Erythroblast (primary cell): ENCODE measurements at places on chromosomes 12 and 14.

GRCh38 chr14:39456702-39457250, 24.5 kb upstream of the FBXO33 start:
- no peak for DNase-seq

DNA sequence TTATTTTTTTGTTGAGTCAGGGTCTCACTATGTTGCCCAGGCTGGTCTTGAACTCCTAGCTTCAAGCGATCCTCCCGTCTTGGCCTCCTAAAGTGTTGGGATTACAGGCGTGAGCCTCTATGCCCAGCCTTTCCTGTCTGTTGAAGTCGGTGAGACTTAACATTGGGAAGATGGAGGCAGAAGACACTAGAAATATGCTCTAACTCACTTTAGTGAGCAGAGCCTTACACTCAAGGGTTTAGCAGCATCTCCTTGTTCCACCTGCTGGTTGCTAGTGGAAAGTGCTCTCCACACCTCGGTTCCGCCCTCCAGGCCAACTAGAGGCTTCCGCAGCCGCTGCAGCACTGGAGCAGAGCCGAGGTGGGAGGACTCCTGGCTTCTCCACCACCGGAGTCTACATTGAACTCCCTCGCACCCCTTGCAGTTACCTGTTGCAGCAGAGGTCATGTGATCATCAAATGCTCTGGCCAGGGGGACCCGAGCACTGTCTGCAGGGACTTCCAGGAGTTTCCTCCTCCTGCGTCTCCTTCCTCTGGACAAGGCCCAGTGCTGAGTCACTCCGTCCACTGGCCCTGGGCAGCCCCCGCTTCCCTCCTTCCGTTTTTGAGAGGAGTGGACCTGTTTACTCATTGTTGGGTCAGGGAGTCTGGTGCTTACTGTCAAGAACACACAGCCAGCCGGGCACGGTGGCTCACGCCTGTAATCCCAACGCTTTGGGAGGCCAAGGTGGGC, 9.4 kb upstream of the HVCN1 start:
- peak; percentile 73 for DNase-seq

DNA sequence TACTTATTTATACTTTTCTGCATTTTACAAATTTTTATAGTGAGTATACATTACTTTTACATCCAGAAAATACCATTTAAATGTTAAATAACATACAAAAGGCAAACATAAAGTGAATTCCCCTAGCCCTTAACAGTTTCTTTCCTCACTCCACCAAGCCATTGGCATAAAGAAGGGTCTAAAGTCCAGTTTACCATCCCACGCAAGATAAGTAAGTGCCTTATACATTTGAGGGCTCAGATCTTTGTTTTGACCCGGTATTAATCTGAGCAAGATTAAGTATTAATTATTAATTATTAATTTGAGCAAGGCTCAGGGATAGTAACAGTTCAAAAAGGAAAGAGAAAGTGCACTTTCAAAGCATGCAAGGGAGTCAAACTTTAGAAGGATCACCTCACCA, 182.9 kb downstream of the DICER1 start:
- no peak for DNase-seq

DNA sequence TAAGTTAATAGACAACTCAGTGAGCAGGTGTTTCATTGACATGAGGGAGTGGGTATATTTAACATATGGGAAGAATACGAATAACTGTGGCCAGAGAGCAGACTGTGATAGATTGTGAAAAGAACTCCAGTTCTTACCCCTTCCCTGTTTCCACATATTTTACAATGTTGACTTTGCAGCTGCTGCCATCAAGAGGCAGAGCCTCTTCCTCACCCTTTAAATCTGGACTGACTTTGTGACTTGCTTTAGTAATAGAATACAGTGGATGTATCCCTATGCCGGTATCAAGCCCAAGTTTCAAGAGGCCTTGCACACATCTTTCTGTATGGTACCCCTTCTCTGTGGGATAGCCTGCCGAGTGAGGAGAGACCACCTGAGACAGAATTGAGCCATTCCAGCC, 356.7 kb downstream of the ETNK1 start:
- DNase-seq: no peak

GRCh38 chr14:103103461-103104388, 9.2 kb downstream of the EXOC3L4 start:
- peak; percentile 24 for DNase-seq
